ENCODE measurements at places on chromosomes 2 and 18. TPM values are rescaled to one million over a fixed set of nuclear protein-coding genes. Genes with fewer than 3 reads are reported as not detected.
A peak's percentile ranks its signal among the peaks of the same experiment; 100 is the strongest.

DNA sequence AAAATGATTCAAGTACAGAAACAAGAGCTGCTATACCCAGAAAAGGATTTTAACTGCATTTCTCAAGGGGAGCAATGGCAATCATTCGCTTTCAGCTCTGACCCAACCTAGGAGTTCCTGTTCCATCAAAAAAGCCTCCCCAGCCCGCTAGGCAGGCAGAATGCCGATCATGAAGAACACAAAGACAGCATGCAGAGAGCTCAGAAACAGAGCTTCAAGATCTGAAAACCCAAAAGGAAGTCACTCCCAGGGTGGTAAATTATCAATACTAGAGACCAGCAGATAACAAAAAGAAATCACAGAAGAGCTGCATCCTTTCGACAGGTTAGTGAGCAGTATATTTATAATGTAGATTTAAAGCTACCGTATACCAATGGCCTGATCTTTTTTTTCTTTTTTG, 84.8 kb upstream of the CRIM1 start:
- DNase-seq = no peak
- H3K4me3 ChIP-seq = no peak overlapping the region
- H3K27ac ChIP-seq = no peak overlapping the region
- H3K4me1 ChIP-seq = no peaks in the 10 kb centered on the region
- H3K36me3 ChIP-seq = no peaks in the 10 kb centered on the region
- no peaks in the 10 kb centered on the region for H3K27me3 ChIP-seq

ERMN gene
- total RNA-seq = 11.9 TPM

DNA sequence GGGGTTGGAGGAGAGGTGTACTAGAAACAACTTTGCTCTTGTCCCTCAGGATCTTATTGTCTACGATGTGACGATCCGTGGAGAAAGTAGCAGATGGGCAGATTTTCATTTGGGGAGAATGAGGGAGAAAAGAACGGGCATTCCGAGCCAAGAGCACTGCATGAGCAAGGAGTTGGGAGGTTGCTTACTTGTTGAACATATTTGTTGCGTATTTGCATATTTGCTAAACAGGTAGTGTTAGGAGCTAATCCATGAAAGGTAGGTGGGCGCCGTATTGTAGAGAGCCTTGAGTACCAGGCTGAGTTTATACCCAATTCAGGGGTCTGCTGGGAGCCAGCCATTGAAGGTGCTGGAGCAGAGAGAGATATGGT, 490 bp downstream of the BCS1L start:
- DNase-seq = no peak
- peaks cover 58% of the 10 kb centered on the region for H3K36me3 ChIP-seq
- peak overlapping the region; percentile 77 for H3K27ac ChIP-seq

DNA sequence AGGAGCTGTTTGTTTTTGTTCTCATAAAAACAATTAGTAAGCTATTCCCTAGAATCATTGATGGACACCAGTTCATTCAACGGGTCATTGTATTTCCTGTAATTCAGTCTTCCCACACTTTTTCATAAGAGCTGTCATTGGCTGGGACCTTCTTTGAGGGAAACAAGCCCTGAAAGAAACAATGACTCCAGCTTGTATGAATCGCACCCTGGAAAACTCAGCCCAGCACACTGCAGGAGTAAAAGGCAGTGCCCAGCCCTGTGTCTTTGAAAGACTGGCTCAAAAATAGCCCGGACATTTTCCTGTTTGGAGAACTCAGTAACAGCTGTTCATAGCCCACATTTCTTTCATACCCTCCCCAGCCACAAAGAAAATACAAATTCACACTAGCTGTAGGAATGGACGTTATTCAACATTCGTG, 81.5 kb downstream of the NCKAP5 start:
- no peak for DNase-seq
- H3K4me1 ChIP-seq = no peaks in the 10 kb centered on the region
- H3K4me3 ChIP-seq = no peak overlapping the region
- H3K36me3 ChIP-seq = no peaks in the 10 kb centered on the region

TBR1 gene
- total RNA-seq = not detected

ANKRD30BL gene
- total RNA-seq = not detected

DNA sequence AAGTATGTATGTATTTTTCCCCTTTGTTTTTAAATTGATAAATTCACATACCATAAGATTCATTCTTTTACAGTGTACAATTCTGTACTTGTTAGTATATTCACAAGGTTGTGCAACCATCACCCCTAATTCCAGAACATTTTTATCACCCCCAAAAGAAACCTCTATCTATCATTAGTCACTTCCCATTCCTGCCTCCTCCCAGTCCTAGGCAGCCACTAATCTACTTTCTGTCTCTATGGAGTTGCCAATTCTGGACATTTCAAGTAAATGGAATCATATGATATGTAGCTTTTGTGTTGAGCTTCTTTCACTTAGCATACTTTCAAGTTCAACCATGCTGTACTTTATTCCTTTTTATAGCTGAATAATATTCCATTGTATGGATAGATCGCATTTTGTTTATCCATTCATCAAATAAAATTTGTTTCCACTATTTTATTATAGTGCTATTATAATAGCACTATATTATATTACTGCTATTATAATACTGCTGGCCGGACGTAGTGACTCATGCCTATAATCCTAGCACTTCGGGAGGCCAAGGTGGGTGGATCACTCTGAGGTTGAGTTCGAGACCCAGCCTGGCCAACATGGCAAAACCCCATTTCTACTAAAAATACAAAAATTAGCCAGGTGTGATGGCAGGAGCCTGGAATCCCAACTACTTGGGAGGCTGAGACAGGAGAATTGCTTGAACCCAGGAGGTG, 10.9 kb downstream of the STARD7 start:
- peak overlapping the region; percentile 34 for H3K27ac ChIP-seq
- peaks cover 34% of the 10 kb centered on the region for H3K4me1 ChIP-seq
- no peak overlapping the region for H3K4me3 ChIP-seq
- H3K27me3 ChIP-seq = no peaks in the 10 kb centered on the region

Data from B cell (primary cell).